ENCODE measurements at places on chromosomes 11 and 22. TPM values are rescaled to one million over a fixed set of nuclear protein-coding genes. Genes with fewer than 3 reads are reported as not detected.

Gene DEFB131B
- not detected for total RNA-seq

Gene SCGB2A2
- not detected for total RNA-seq

Gene ANO9
- total RNA-seq = not detected

Gene RFPL1
- total RNA-seq = not detected

Gene OR5AL1
- total RNA-seq = not detected

Gene EFEMP2
- 39.7 TPM for total RNA-seq

Gene GLYAT
- total RNA-seq = not detected

Gene TSGA10IP
- not detected for total RNA-seq

Gene OR8G5
- total RNA-seq = not detected

Gene UPK3A
- not detected for total RNA-seq

Gene TRIM29
- total RNA-seq = 1.1 TPM

Gene KREMEN1
- total RNA-seq = 5.9 TPM

Gene CRYBB3
- not detected for total RNA-seq

Gene TRIM48
- not detected for total RNA-seq

Gene MS4A4A
- total RNA-seq = not detected

Gene GRK2
- 32.3 TPM for total RNA-seq

Gene CAPN5
- total RNA-seq = 17.3 TPM

Gene CHEK1
- 36.0 TPM for total RNA-seq

Gene MS4A3
- not detected for total RNA-seq

Gene DUSP8
- 0.20 TPM for total RNA-seq

Gene PDGFD
- 0.39 TPM for total RNA-seq

Gene TRIM68
- total RNA-seq = 7.0 TPM

Gene OVOL1
- total RNA-seq = not detected

Gene OR5P2
- total RNA-seq = not detected

Gene MUC2
- total RNA-seq = not detected

Gene PIWIL4
- total RNA-seq = 1.8 TPM

Gene MYBPC3
- not detected for total RNA-seq
